ENCODE measurements at places on chromosomes 4 and X. TPM values are rescaled to one million over a fixed set of nuclear protein-coding genes. Genes with fewer than 3 reads are reported as not detected.

The MAGEH1 gene
- 35.3 TPM for total RNA-seq

The TAF7L gene
- total RNA-seq: 0.20 TPM

The NDST3 gene
- 0.20 TPM for total RNA-seq

The RHOH gene
- 1.7 TPM for total RNA-seq

The AADAT gene
- 8.1 TPM for total RNA-seq

The MAGEA4 gene
- not detected for total RNA-seq

The IQCM gene
- not detected for total RNA-seq

The SLC7A11 gene
- 2.1 TPM for total RNA-seq

The APLN gene
- 2.4 TPM for total RNA-seq

The ZBTB33 gene
- total RNA-seq: 19.3 TPM

The IL2 gene
- not detected for total RNA-seq

The TRIM61 gene
- total RNA-seq: 1.2 TPM

The TRIM60 gene
- not detected for total RNA-seq

The SMIM31 gene
- total RNA-seq: not detected

The TCEANC gene
- 5.3 TPM for total RNA-seq

The PAK3 gene
- 6.7 TPM for total RNA-seq

The RAB9B gene
- 4.8 TPM for total RNA-seq

The MAGED2 gene
- 281 TPM for total RNA-seq

The ACE2 gene
- not detected for total RNA-seq

The FRAS1 gene
- total RNA-seq: 15.2 TPM

The C4orf50 gene
- 0.10 TPM for total RNA-seq

The ZNF711 gene
- total RNA-seq: 25.4 TPM

The PNMA5 gene
- total RNA-seq: not detected

The NPY5R gene
- total RNA-seq: 0.20 TPM

The PFKFB1 gene
- 3.3 TPM for total RNA-seq

The KLHL13 gene
- total RNA-seq: 19.9 TPM

The TMEM154 gene
- total RNA-seq: 15.0 TPM

The F11 gene
- not detected for total RNA-seq

The CXCL10 gene
- total RNA-seq: 1.7 TPM

The FHIP1A gene
- total RNA-seq: 30.6 TPM

The CT47C1 gene
- not detected for total RNA-seq

The ARMCX4 gene
- total RNA-seq: 13.5 TPM

The HELT gene
- total RNA-seq: 0.30 TPM

The SLC9B1 gene
- total RNA-seq: 7.2 TPM

The SMR3B gene
- total RNA-seq: not detected

The XK gene
- total RNA-seq: 5.9 TPM

The AMBN gene
- not detected for total RNA-seq

The SLC2A9 gene
- total RNA-seq: 5.0 TPM

The SPANXA1 gene
- total RNA-seq: not detected

The S100P gene
- total RNA-seq: 26.0 TPM

The GPR143 gene
- total RNA-seq: 1.6 TPM

The RTL3 gene
- total RNA-seq: 0.59 TPM

The NELFA gene
- total RNA-seq: 19.4 TPM

The PRKG2 gene
- total RNA-seq: 15.0 TPM

The TRPC5OS gene
- not detected for total RNA-seq

The IGFBP7 gene
- 85.4 TPM for total RNA-seq

The PAGE2 gene
- total RNA-seq: not detected

The CHST7 gene
- total RNA-seq: 4.3 TPM

The FBXL5 gene
- total RNA-seq: 104 TPM

The CXXC4 gene
- total RNA-seq: 0.59 TPM

The CAPN6 gene
- 41.9 TPM for total RNA-seq

Data from skin of body (tissue), 3 donors.